Fibroblast of skin of right biceps (primary cell): ENCODE measurements at places on chromosomes 2 and 18.
A peak's percentile ranks its signal among the peaks of the same experiment; 100 is the strongest.

- no peak for DNase-seq
Measured at GRCh38 chr2:182917924-182918323, 51.5 kb upstream of the FRZB start.

GRCh38 chr18:62875323-62875722 is 160.0 kb downstream of the PHLPP1 start:
- no peak for DNase-seq

DNA sequence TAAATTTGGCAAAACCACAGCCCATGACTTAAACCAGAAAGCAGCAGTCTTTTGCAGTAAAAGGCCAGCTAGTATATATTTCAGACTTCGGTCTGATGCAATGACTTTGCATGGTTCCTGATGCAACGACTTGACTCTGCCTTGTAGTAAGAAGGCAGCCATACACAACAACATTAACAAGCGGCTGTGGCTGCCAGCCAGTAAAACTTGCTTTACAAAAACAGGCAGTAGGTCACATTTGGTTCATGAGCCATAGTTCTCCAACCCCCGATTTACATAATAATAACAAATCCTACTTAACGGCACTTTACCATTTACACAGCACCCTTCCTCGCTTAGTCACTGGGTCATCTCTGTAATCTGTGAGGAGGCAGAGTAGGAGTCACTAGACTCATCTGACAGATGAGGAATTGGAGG is 410.3 kb downstream of the LRATD1 start:
- peak; percentile 95 for DNase-seq

DNA sequence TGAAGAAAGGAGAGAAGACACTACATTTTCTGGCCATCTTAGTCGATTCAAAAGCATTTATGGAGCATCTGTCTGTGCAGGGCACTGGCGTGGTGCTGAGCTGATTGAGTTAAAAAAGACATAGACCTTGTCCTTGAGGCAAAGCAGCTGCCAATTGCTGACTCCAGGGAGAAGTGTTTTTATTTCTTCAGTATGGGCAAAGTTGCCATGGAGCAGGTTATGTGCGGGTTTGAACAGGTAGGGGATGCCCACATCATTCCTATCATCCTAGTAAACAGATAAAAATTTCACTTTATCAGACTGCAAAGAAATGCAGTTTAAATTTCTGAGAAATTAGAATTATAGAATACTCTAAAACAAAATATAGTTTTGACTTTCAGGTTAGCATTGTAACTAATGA is 125.8 kb downstream of the NUP35 start:
- no peak for DNase-seq

GRCh38 chr2:43305012-43305411 is 78.6 kb upstream of the ZFP36L2 start:
- no peak for DNase-seq

GRCh38 chr18:46481048-46481846 is 175.8 kb downstream of the LOXHD1 start:
- peak; percentile 34 for DNase-seq

- DNase-seq, result no peak
Measured at GRCh38 chr2:67684991-67685390, 287.9 kb downstream of the ETAA1 start.

- DNase-seq, result peak; percentile 39
Measured at GRCh38 chr18:24678626-24679025, 218.2 kb downstream of the HRH4 start.

GRCh38 chr2:37819186-37819585 is 105.9 kb upstream of the RMDN2 start:
- DNase-seq, result peak; percentile 93

- DNase-seq, result no peak
Measured at GRCh38 chr2:112140205-112140802, 2.1 kb downstream of the FBLN7 start.

- no peak for DNase-seq
Measured at GRCh38 chr2:8298783-8299182, 383.1 kb upstream of the ID2 start.

DNA sequence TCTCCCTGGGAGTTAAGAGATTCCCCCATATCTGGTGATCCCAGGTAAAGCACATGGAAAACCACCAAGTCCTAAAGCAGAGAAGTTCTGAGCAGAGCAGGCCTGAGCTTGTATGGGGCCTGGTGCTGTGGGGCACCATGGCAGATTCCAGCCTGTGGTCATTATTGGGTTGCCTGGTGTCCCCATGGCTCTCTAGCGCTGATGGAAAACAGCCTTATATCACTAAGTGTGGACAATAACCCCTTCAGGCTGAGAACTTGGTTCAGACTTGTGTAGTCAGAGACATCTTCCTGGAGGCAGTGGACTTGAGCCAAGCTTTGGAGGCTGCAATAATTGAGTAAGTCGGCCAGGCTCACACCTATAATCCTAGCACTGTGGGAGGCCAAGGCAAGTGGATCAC is 96.8 kb downstream of the MCFD2 start:
- no peak for DNase-seq

DNA sequence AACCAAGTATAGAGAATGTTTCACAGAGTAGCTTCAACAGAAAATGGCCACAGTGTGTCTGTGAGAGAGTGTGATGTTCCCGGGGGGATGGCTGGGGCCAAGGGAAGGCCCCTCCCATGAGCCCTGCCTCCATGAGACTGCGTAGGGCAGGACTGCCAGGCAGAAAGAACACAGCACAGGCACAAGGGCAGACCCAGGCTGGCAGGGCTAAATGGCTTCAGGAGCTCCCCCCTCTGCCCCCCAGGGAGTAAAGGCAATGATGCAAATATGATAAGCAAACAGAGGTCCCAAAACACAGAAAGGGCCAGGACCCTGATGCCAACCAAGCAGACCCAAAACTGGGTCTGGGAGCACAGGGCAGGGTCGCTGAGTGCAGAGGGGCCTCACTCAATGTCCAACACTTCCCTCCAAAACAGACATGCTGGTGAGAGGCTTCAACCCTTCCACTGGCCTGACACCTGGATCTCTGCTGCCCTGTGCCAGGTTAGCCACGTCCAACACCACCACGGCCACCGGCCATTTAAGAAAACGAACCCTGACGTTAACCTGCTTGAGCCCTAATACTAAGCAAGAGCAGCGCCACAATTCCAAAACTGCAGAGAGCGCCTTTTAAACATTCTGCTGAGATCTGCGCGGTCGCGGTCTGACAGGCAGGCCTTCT is 90.3 kb downstream of the HDAC4 start:
- DNase-seq, result no peak

GRCh38 chr18:33369711-33370449 is 70.6 kb downstream of the CCDC178 start:
- no peak for DNase-seq

- no peak for DNase-seq
Measured at GRCh38 chr2:105271393-105272045, 30.0 kb downstream of the GPR45 start.

DNA sequence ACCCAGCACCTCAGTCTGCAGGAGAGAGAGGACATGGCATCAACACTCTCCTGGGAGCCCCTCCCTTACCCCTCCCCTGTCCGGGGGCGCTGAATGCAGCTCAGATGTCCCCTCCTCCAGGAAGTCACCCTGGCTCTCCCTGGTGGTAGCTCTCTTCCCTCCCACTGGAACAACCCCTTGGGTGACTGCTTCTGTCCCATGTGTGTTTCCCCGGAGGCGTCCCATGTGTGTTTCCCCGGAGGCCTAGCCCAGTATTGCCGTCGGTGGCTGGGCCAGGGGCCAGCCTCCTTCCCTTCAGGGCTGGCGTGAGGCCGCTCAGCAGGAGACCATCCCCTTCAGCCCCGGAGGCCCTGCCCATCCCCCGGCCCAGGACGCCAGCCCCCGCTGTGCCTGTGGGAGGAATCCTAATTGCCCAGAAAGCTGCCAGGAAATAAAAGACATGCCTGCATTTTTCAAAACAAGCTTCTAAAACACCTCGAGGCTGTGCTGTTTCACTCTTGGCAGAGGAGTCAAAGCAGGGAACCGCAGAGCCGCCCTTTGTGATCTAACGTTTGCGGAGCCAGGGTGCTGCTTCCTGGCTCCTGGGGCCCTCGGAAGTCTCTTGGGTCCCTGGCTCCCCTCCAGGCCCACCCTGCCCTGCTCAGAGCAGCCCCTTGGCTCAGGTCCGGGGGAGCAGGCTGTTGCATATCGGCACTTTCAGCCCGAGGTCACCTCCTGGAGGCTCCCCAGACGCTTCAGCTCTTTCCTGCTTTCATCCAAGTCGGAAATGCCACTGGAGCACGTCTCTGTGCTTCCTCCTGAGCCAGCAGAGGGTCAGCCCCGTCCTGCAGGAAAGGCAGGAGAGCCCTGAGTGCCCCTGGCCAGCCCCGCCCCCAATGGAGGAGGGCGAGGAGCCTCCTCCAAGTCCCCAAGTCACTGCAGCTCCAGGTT is 11.4 kb downstream of the SNED1 start:
- peak; percentile 80 for DNase-seq

GRCh38 chr2:129722306-129723019 is 257.0 kb upstream of the RAB6C start:
- no peak for DNase-seq

DNA sequence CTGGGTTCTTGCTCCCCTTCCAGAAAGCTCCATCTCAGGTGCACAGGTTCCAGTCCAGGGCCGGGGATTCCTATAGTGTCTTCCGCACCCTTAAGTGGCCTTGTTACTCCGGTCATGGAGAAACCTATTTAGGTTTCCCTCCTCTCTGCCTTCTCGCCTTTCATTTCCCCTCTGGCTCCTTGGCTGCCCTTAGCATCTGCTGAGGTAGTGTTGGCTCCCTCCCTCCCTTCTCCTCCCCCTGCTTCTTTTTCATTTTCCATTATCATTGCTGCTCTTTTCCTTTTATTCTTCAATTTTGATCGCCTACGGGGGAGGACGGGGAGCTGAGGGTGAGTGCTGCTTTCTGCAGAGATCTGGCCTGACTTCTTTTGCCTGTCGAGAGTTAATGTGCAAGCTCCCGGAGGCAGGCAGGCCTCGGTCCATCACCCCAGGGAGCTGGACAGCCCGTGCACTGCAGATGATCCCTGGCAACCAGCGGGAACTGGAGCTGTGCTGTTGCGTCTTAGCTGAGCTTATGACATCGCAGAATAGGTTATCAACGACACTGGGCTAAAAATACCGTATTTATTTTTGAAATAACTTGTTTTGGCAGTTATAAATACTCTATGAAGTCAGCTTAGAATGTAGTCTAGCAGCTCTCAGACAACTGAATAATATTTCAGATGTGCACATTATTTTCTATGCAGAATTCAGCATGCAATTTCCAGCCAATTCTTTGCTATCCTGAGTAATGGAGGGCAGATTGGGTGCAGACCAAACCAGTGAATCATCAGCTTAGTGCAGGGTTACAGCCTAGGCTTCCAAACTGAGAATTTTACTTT is 141.9 kb downstream of the SLC4A3 start:
- peak; percentile 26 for DNase-seq

DNA sequence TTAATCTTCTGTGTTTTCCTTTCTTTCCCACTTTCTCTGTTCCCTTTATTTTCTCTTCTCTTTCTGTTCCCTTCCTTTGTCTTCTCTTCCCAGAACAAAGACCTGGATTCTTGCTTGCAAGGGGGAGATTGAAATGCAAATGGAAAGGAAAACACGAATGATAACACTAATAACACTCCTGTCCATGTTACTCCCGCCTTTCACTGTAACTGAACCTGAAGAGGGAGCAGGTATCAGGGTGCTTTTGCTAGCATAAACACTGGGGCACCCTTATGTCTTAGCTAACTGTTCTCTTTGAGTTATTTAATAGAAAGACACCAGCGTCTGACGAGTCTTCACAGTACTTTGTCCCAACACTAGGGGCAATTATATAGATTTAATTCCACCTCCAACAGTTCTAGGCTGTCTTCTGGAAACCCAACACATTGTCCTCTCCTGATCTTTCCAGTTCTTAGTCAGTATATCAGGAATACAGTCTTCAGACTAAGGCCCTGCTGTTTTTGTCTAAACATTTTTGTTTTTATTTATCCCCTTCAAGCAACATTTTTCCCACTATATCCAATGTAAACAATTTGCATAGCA is 99.2 kb downstream of the PTPRM start:
- no peak for DNase-seq

GRCh38 chr2:91477731-91478672 is 2786.5 kb downstream of the RPIA start:
- peak; percentile 18 for DNase-seq

- DNase-seq, result no peak
Measured at GRCh38 chr2:85468096-85468703, 49.7 kb downstream of the SH2D6 start.

- peak; percentile 35 for DNase-seq
Measured at GRCh38 chr18:36302676-36303075, 5.2 kb downstream of the FHOD3 start.

DNA sequence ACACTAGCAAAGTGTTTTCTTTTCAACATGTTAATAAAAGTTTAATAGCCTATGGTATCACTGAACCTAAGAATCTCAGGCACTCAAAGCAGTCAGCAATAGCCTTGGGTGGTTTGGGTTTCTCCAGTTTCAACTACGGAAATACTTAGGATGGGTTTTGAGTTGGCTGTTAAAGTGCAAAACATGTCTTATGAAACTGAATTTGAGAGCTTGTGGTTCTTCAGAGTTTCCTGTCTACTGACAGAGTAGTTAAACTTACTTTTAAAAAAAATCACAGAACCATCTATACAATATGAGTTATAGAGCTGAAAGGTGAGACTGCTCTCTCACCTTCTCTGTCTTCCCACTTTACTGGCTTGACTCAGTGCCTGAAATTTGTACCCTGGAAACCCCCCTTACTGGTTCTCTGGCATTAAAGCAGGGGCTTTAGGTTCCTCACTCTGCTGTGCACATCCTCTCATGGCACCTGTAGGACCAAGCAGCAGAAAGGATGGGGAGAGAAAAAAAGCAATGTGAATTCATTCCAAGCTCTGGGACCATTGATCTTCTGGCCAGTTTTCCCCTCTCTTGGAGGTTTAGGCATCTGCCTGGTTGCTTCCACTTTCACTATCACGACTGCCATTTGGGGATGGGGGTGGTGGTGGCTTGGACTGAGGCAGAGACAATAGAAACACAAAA is 18.1 kb downstream of the CCDC141 start:
- DNase-seq, result peak; percentile 66

- DNase-seq, result no peak
Measured at GRCh38 chr2:47303341-47304148, 99.4 kb upstream of the MSH2 start.

GRCh38 chr2:204046145-204046544 is 109.6 kb downstream of the ICOS start:
- DNase-seq, result no peak

GRCh38 chr2:54638103-54638502 is 85.4 kb upstream of the EML6 start:
- no peak for DNase-seq

DNA sequence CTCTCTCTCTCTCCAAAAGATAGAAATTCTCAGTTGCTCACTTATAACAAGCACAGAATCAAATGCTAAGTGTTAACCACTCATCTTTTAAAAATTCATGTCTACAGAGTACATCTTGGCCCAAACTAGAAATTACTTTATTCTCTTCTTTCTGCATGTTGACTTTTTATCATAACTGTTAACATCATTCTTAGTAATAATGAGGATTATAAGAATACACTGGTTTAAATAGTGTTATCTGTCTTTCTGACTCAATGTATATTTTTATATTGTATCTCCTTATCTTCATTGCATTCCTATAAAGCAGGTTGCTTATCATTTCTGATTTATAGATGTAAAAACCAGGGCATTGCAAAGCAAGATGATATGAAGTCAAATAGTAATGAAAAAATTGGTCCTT is 17.8 kb upstream of the KLF7 start:
- peak; percentile 43 for DNase-seq
